Right forelimb (tissue), 1 donor: ENCODE measurements at places on chromosomes 16 and 17.

GRCh38 chr17:10205549-10206185 is 7.3 kb upstream of the GAS7 start:
- DNase-seq, result no peak

DNA sequence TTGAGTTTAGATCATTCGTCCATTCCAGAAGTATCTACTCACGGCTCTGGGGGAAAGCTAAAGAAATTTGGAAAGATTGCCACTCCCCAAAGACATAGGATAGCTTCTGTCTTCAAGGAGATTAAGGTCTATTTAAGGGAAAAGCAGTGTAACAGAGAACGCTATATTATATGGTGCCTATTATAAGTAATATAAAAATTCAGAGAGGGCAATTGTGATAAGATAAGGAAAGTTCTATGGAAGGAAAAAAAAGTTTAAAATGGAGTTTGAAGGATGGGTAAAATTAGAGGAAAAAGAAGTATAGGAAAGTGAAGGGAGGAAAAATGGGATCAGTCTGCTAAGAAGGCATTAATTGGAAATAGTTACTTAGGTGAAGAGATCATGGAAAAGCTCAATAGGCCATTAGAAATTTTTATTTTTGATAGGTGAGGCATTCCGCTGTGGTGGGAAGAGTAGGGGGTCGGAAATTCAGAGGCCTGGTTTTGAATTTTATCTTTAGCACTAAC is 690 bp upstream of the CDC27 start:
- no peak for DNase-seq

DNA sequence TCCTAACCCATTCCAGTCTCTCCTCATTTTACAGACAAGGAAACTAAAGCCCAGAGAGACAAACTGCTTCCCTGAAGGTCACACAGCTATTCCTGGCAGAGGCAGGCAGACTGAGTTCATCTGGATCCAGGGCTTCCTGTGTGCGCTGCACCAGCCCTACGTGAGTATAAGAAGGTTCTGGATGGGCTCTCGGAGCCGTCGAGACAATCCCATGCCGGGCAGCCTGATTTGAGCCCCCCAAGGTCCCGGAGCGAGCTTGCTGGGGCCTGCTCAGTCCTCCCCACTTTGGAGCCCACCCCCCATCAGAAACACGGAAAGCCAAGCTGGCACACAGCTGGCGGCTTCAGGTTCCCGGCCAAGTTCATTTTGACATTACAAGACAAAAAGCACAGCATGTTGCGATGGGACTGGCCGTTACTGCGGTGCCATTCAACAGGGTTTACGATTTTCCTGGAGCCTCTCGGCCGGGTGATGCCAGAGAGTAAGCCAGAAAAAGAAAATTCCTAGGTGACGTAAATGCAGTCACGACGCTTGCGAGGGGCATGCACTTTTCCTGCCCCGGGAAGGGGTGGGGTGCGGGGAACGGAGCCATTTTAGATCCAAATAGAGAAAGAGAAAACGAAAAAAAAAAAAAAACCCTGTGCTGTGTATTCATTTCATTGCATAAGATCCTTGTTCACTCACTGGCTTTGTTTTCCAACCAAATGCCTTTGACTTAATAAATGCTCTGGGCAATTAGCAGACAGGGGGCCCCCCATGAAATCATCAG is 167.1 kb upstream of the FOXF1 start:
- DNase-seq, result no peak

DNA sequence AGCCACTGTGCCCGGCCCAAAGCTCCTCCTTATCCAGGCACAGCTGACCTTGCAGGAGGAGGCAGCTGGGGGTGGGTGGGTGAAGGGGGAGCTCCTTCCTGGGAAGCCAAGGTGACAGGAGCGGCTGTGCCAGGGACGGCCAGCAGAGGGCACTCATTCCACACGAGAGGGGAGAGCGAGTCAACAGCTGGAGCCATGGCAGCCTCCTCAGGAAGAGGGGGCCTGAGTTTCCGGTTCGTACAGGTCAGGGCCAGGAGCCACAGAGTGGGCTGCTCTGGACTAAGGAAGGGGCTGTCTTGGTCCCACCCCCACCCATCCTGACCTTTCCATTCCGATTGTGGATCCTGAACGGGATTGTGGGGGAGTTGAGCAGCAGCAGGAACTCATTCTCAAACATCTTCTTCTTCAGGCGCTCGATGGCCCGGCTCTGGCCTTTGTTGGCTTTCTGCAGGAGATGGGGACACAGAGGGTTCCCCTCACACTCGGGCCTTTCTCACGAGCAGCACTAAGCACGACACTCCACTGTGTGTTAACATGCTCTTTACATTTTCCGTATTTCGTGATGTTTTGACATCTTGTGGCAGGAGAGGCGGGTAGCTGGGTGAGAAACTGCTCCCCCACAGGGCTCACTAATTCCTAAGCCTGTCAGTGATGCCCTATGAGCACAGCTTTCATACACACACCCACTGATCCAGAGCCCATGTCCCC is 61.6 kb downstream of the TIMM22 start:
- no peak for DNase-seq

- DNase-seq, result no peak
These were observed 1.5 kb downstream of the ALOXE3 start for GRCh38 chr17:8116776-8117175.

DNA sequence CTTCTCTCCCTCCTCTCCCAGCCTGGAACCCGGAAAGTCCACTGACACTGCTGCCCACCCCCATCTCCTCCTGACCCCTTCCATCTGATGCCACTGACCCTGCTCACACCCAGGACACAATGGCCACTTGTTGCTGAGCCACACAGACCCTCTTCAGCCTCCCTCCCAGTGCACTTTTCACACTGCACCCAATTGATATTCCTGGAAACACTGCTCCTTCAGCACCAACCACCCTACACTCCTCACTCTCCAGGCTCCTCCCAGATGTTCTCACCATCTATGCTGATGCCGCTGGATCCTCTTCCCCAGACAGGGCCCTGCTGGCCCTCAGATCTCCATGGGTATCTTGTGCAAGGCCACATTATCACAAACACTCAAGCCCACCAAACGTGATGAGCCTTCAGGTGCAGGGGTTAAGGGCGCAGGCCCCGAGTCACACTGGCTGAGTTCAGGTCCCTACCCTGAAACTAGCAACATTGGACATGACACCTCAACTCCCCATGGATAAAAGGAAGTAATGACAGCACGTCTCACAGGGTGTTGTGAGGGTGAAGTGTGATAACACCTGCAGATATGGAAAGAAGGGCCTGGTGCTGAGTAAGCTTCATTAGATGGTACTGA is 238.1 kb downstream of the ZNF423 start:
- DNase-seq, result peak; percentile 24

GRCh38 chr17:44235583-44235936 is 16.1 kb upstream of the UBTF start:
- DNase-seq, result no peak

GRCh38 chr17:17770632-17771044 is 66.1 kb downstream of the SREBF1 start:
- no peak for DNase-seq

GRCh38 chr16:84583995-84584394 is 33.9 kb downstream of the COTL1 start:
- DNase-seq, result no peak

GRCh38 chr17:1830288-1830687 is 483 bp downstream of the RPA1 start:
- no peak for DNase-seq

- no peak for DNase-seq
These were observed 169.0 kb upstream of the SDK2 start for GRCh38 chr17:73813201-73813600.

DNA sequence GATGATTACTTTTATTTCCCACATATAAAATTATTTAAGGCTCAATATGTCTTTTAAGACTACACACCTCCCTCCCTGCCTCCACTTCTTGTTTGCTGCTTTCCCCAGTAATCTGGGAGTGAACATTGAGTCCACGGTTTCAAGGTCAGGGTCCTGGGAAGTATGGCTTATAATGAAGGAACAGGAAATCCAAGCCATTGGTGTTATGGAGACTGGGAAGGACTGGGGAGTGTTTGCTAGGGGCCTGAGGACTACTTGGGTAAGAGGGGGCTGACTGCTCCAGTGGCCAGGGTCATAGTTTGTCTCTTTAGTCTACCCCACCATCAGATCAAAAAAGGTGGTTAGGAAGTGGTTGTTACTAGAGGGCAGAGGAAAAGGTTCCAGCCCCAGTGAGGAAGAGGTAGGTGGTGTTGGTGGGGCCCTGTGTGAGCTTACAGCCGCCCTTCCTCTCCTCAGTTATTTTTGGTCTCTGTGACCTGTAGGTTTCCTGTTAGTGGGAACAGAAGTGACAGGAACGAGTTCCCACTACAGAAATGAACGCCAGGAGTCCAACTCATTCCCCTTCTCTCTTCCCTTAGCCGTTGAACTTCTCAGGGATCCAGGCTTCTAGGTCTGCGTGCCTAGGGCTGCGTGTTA is 742 bp upstream of the SLC16A13 start:
- DNase-seq, result no peak

- DNase-seq, result no peak
These were observed 31.4 kb downstream of the HS3ST3B1 start for GRCh38 chr17:14332331-14332730.

DNA sequence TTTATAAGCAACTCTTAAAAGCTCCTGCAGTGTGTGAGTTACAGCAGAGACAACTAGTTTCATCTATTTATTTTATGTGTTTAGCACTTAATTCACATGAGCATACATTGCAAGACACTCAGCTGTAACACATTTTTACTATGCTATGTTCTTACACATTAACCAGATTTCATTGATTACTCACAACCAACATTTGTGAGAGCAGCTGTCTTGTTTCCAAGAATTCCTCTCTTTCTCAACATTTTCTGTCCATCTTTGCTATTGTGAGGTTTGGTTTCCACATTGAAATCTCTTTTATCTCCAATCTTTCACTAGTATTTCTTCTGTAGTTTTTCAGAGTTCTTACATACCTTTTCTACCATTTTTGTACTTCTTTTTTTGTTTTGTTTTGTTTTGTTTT is 51.2 kb downstream of the COPRS start:
- DNase-seq, result no peak

DNA sequence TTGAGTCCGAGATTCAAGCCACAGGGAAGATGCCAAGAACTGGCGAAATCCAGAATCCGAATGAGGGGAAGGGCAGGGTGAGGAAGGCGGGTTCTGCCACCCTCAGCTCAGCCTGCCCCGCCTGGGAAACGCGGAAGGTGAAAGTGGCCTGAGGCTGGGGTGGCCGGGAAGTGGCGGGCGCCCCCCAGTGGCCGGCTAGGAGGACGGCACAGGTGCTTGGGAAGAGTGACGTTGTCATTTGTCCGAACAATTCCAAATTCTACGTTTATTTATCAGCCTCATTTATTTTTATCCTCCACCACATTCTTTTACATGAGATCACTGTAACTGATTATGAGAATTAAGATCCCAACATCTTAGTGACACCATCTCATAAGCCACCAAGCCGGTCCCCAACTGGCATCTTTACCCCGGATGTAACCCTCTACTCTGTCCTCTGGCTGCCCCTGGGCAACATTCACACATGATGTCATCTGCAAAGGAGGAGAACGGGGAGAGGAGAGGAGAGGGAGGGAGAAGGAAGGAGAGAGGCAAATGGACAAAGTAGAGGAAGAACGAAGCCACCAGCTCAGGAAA is 21.3 kb downstream of the SRCIN1 start:
- no peak for DNase-seq

GRCh38 chr17:67585077-67585602 is 132.6 kb upstream of the NOL11 start:
- no peak for DNase-seq

DNA sequence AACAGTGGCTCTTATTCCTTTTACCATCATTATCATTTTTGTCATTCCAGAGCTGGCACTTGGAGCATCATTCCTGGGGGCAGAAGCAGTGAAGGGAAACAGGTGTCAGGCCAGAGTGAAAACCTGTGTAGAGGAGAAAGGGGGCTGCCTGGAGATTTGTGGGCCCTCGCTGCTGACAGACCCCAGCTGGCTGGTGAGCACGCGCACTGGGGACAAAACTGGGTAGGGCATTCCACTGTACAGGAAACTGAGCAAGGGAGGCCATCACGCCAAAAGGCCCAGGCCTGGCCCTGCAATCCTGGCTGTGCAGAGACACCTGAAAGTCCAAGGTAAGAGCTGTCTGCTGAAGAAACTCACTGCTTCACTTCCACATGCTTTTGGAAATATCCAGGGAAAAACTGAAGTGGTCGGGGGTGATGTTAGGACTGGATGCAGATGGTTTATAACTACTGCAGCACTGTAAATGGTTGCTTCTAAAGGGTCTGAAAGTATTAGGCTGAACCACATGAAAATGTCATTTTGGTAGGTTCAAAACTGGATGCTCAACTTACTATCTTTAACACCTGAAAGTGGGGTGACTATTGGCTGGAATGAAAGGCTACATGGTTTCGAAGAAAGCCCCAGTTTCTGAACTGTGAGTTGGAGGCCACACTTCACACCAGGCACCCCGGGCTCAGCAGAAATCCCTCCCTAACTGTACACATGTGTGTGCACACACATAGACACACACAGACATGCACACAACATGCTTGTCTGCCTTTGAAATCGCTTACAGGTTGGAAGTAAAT is 225.0 kb downstream of the C16orf78 start:
- peak; percentile 42 for DNase-seq

- DNase-seq, result no peak
These were observed 67.2 kb downstream of the GTF3C1 start for GRCh38 chr16:27482397-27483087.

DNA sequence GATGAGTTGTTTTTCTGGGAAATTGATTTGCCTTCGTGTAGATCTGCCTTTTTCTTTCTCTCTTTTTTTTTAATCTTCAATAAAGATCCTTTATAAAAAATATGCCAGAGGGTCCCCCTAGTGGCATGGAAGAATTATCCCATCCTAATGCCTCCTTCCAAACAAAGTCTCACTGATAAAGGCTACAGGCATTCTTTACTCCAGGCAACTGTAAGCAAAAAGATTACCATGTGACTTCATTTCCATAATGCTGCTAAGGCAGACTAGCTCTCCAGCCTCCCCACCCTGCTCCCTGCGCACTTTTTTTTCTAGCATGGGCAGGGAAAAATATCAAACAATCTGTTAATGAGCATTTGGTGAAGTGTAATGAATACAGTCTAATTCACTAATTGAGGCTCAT is 220.2 kb upstream of the CDH8 start:
- DNase-seq, result no peak

- DNase-seq, result no peak
These were observed 115.6 kb upstream of the SDK2 start for GRCh38 chr17:73759734-73760438.

DNA sequence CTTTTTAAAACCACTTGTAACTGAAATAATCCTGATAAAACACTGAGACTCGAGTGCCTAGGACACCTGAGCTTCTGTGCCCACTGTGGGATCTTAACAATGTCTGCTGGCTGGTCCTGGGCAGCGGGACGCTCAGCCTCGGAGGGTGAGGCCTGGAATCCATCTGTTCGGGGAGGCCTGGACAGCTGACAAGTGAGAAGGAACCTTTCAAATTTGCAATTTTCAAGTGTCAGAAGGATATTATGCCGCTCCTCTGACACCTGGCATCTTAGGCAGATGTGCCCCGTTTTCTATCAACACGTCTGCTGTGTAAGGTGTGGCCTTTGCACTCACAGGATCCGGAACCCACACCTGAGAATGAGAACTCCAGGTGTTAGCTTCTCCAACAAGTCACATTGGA is 33.1 kb upstream of the C16orf78 start:
- no peak for DNase-seq
